ENCODE measurements at places on chromosomes 6 and 20.

DNA sequence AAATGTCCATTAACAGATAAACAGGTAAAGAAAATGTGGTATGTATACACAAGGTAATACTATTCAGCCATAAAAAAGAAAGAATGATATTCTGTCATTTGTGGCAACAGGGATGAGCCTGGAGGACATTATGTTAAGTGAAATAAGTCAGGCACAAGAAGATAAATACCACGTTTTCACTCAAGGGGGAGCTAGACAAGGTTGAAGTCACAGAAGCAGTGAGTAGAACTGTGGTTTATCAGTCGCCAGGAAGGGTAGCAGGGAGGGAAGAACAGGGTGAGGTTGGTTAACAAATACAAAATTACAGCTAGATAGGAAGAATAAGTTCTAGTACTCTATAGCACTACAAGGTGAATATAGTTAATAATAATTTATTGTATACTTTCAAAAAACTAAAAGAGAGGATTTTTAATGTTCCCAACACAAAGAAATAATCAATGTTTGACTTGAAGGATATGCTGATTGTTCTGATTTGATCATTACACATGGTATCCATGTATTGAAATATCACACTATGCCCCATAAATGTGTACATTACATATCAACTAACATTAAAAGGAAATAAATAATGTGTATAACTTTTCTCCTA is 21.1 kb downstream of the RTN4IP1 start:
- no peak for DNase-seq

- no peak for DNase-seq
Measured at GRCh38 chr6:15357782-15358181, 111.9 kb downstream of the JARID2 start.

- DNase-seq: no peak
Measured at GRCh38 chr6:151032034-151032433, 166.5 kb downstream of the MTHFD1L start.

DNA sequence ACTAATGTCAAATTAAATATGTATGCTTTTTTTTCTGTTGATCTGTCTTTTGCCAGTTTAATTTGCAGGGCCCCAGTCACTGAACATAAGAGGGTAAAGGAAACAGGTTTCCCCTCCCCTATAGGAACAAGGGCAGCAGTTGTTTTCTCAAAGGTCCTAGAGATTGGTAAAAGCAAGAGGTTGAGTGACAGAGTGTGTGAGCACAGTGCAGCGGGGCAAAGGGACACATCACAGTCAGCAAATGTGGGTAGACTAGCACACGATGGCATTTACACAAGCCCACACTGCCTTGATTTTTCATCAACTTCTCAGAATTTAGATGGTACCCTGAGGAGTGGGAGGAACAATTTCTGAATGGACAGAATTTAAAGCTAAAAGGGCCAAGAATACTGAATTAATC is 138.7 kb upstream of the MYLIP start:
- no peak for DNase-seq

- DNase-seq: no peak
Measured at GRCh38 chr20:19659448-19659847, 98.6 kb upstream of the RIN2 start.

DNA sequence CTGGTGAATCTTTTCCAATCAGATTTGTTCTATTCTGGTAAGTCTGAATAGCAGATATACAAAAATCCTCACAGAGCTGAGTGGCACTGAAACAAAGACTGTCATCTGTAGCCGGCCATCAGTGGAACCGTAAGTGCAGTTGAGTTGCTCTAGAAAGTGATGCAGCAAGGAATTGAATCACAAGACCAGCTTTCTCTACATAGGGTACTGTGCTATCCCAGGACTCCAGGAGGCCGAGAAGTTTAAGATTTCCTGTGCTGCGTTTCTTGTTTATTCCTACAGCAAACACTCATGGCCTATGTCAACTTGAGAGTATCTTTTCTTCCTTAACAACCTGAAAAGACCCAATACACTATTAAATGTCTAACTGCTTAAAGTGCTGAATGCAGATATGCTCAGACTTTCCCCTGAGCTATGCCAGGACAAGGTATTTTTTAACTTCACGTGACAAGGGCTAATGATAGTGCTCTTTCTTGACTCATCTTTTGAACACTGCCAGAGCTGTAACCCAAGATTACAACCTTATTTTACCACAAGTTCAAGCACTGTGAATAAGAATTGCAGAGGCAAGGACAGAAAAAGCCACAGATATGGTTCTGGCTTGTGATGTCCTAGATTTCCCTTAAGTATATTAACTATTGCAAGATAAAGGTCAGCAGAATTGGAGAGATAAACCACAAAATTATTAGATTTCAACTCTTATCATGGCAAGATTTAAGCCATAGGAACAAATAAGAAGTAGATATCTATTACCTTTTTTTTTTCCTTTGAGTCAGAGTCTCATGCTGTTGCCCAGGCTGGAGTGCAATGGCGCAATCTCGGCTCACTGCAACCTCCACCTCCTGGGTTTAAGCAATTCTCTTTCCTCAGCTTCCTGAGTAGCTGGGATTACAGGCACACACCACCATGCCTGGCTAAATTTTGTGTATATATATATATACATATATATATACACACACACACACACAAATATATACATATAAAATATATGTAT is 71.6 kb downstream of the GJA1 start:
- DNase-seq: no peak

GRCh38 chr6:11288065-11288464 is 55.6 kb upstream of the NEDD9 start:
- no peak for DNase-seq

Measured in uterus (tissue), 4 donors.